T-helper 2 cell treated with Interferon-gamma antibody and Interleukin-4, amounts not matched to agents 5 μg/mL and 100 μg/mL, for 36 hours (primary cell): ENCODE measurements at places on chromosomes 13 and 19.

- H3K4me1 ChIP-seq = peaks cover 5% of the 10 kb centered on the region
- no peak overlapping the region for H3K4me3 ChIP-seq
- peaks cover 3% of the 10 kb centered on the region for H3K27me3 ChIP-seq
Measured at GRCh38 chr13:21242236-21242635, 65.8 kb downstream of the MRPL57 start.

- peaks cover 58% of the 10 kb centered on the region for H3K36me3 ChIP-seq
- no peak for DNase-seq
- H3K4me1 ChIP-seq = peaks cover 61% of the 10 kb centered on the region
Measured at GRCh38 chr13:30743319-30744055, 8.1 kb downstream of the ALOX5AP start.

DNA sequence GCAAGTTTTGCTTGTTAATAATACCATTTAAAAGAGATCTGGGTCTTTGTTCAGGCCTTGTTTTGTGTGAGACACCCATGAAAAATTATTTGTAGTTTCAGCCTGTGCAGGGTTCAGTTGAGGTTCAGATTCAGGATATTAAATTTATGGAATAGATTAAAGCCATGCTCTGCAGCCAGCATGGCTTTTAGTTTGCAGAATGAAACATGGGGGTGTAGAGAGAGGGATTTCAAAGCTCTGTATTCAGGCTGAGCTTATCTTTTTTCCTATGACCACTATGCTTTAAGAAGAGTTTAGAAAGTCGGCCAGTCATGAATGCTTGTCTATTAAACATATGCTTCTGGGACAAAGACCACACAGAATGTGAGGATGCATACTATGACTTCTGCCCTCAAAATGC lies 73.6 kb downstream of the DCLK1 start:
- no peaks in the 10 kb centered on the region for H3K27me3 ChIP-seq
- H3K36me3 ChIP-seq = no peaks in the 10 kb centered on the region
- no peak for DNase-seq
- H3K27ac ChIP-seq = no peak overlapping the region

DNA sequence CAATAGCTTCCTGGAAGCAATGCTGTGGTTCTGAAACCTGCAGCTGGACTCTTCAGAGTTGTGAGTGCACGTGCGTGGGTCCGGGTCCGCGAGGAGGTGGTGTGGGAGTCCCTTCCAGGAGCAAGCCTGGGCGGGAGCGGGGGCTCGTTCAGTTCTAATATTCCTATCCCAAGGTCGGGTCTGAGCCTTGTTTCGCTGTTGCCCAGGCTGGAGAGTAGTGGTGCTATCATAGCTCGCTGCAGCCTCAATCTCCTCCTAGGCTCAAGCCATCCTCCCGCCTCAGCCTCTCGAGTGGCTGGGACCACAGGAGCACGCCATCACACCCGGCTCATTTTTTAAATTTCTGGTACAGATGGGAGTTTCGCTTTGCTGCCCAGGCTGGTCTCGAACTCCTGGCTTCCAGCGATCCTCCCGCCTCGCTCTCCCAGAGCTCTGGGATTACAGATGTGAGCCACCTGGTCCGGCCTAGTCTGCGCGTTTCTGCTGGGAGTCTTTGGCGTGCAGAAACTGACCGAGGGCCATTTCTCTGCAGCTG lies 625 bp downstream of the ZFP82 start:
- peak overlapping the region; percentile 93 for H3K4me3 ChIP-seq
- peaks cover 38% of the 10 kb centered on the region for H3K36me3 ChIP-seq
- peaks cover 14% of the 10 kb centered on the region for H3K27me3 ChIP-seq
- DNase-seq = no peak
- H3K4me1 ChIP-seq = peaks cover 14% of the 10 kb centered on the region

DNA sequence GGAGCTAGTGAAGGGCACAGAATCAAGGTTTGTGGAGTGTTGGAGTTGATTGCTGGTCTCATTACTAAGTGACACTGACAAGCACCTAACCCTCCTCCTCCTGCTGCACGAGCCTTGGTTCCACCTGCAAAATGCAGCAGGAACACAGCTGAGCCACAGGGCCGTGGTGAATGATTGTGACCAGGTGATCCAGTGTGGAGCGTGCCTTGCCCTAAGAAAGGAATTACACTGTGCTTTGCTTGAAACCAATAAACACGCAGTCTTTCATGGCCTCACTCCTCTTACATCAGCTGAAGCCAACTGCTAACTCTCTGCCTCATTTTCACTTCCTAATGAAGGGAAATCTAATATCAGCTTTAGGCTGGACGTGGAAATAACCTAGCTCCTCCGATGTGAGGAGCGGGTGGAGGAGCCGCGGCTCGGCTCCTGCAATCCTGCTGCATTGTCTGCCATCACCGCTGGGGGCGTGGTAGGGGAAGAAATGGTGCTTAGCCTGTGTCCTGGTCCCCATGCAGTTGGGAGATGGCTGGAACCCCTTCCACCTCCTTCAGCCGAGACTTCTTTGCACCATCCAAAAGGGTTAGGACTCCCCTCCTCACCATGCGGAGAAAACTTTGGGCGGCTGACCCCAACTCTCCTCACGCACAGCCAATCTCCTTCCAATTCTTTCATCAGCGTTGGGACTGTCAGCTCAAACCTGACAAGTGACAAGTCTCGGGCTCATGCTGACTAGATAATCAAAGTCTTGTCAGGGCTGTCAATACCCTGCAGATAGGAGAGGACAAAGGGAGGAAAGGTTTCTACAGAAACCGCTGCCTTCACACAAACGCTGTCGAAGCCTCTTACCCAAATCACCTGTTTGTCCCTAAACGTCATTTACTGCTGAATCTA lies 427.9 kb downstream of the ZNF536 start:
- H3K27ac ChIP-seq = no peak overlapping the region
- no peak for DNase-seq
- H3K36me3 ChIP-seq = no peaks in the 10 kb centered on the region
- no peaks in the 10 kb centered on the region for H3K4me1 ChIP-seq

- H3K36me3 ChIP-seq = no peaks in the 10 kb centered on the region
- no peaks in the 10 kb centered on the region for H3K4me1 ChIP-seq
- no peak overlapping the region for H3K4me3 ChIP-seq
Measured at GRCh38 chr19:31119951-31120690, 229.1 kb downstream of the TSHZ3 start.

GRCh38 chr13:28246891-28247290 lies 108.5 kb downstream of the PAN3 start:
- peaks cover 36% of the 10 kb centered on the region for H3K4me1 ChIP-seq
- DNase-seq = no peak
- H3K27ac ChIP-seq = no peak overlapping the region
- no peak overlapping the region for H3K4me3 ChIP-seq
- H3K36me3 ChIP-seq = peaks cover 57% of the 10 kb centered on the region
- H3K27me3 ChIP-seq = no peaks in the 10 kb centered on the region

- H3K27me3 ChIP-seq = no peaks in the 10 kb centered on the region
- H3K4me3 ChIP-seq = no peak overlapping the region
- DNase-seq = no peak
- no peak overlapping the region for H3K27ac ChIP-seq
- H3K36me3 ChIP-seq = peaks cover 16% of the 10 kb centered on the region
- peaks cover 14% of the 10 kb centered on the region for H3K4me1 ChIP-seq
Measured at GRCh38 chr13:73880365-73880764, 253.8 kb downstream of the KLF12 start.

GRCh38 chr19:47652285-47652684 lies 43.4 kb downstream of the BICRA start:
- no peak overlapping the region for H3K4me3 ChIP-seq
- H3K27me3 ChIP-seq = no peaks in the 10 kb centered on the region
- peaks cover 1% of the 10 kb centered on the region for H3K4me1 ChIP-seq
- no peak for DNase-seq
- H3K27ac ChIP-seq = no peak overlapping the region
- H3K36me3 ChIP-seq = no peaks in the 10 kb centered on the region

DNA sequence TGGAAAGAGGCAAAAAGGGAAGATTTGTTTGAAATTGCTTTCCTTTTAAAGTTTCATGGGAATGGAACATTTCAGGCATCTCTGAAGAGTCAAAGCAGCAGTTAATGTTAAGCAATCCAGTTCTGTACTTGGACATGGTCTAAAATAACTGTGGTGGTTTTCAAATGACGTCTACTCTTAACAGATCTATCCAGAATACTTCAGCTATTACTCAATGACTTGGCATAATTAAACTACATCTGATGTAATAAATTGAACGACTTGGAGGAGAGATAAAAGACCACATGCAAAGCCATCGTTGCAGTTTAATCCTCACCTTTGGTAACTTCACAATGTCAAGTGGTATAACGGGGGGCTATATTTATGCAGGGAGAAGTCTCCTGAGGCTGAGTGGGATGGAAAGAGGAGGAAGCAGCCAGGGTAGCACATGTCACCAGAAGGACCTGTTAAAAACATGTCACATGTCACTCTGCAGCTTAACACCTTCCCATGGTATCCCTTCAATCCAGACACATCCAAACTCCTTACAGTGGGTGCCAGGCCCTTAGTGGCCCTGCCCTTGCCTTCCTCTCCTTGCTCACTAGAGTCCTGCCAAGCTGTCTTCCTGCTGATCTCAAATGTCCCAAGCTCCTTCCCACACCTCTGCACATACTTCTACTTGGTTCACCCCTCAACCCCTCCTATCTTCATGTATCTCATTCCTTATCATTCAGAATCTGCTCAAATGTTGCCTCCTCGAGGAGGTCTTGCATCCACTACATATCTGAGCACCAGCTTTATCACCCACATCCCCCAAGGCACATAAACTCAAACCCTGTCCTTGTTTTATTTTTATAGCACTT lies 327.8 kb downstream of the SUCLA2 start:
- no peak overlapping the region for H3K4me3 ChIP-seq
- no peak overlapping the region for H3K27ac ChIP-seq
- H3K4me1 ChIP-seq = no peaks in the 10 kb centered on the region
- H3K27me3 ChIP-seq = no peaks in the 10 kb centered on the region
- no peak for DNase-seq

DNA sequence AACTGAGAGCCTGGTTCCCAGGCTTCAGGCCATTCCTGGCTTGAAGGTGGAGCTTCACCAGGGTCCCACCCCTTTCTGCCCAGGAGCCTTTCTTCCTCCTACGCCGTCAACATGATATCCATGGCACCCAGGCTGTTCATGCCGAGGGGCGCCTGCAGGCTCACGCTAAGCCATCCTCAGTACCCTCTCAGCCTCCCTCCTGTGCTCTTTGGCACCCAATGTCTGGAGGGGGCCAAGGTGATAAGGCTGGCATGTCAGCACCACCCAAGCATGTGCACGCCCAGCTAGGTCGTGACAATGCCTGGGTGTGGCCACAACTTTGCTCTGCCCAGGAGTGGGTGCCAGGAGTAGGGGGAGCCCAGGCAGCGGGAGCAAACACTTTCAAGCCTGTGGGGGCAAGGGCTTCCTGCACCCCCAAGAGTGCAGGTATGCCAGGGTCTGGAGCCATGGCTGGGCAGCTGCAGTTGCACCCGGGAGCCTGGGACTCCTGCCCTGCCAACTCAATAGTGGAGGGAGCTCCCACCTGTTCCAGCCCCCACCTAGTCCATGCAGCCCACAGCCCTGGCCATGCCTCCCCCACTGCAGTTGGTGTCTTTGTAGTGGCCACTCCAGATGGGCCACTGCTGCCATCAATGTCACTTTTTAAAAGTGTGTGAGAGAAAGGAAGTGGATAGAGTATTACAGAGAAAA lies 219.9 kb downstream of the MAB21L1 start:
- H3K27me3 ChIP-seq = no peaks in the 10 kb centered on the region
- no peaks in the 10 kb centered on the region for H3K4me1 ChIP-seq
- DNase-seq = no peak
- H3K4me3 ChIP-seq = no peak overlapping the region
- H3K36me3 ChIP-seq = no peaks in the 10 kb centered on the region

GRCh38 chr13:113963376-113963775 lies 10.5 kb downstream of the C13orf46 start:
- H3K36me3 ChIP-seq = peaks cover 6% of the 10 kb centered on the region
- no peaks in the 10 kb centered on the region for H3K27me3 ChIP-seq
- H3K4me3 ChIP-seq = no peak overlapping the region
- DNase-seq = no peak
- H3K4me1 ChIP-seq = no peaks in the 10 kb centered on the region

GRCh38 chr13:30719525-30719914 lies 15.8 kb upstream of the ALOX5AP start:
- H3K27me3 ChIP-seq = peaks cover 5% of the 10 kb centered on the region
- peaks cover 21% of the 10 kb centered on the region for H3K4me1 ChIP-seq
- no peak overlapping the region for H3K27ac ChIP-seq
- no peak overlapping the region for H3K4me3 ChIP-seq
- no peaks in the 10 kb centered on the region for H3K36me3 ChIP-seq

DNA sequence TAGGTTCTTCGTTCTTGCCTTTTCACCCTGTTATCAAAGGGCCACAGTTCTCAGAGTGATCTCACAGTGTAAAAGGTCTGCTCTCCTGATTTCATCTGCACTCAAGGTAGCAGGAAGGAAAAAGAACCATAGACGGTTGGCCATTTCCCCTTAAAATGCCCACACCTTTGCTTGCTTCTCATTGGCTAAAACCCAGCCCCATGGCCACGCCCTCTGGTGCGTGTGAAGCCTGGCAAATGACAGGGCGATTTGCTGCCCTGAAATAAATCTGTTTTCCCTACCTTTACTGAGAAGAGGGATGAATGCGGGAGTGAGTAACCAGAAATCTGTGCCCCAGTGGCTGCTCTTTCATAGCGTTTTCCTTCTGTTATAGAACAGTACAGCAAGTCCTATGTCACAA lies 269.3 kb downstream of the POU4F1 start:
- H3K4me1 ChIP-seq = no peaks in the 10 kb centered on the region
- no peak overlapping the region for H3K27ac ChIP-seq
- H3K36me3 ChIP-seq = no peaks in the 10 kb centered on the region
- no peaks in the 10 kb centered on the region for H3K27me3 ChIP-seq

GRCh38 chr13:45930177-45930576 lies 78.6 kb upstream of the SIAH3 start:
- H3K4me1 ChIP-seq = no peaks in the 10 kb centered on the region
- DNase-seq = no peak
- no peak overlapping the region for H3K4me3 ChIP-seq
- H3K27me3 ChIP-seq = peaks cover 7% of the 10 kb centered on the region

GRCh38 chr19:38718747-38719543 lies 25.3 kb downstream of the CAPN12 start:
- H3K36me3 ChIP-seq = peaks cover 27% of the 10 kb centered on the region
- H3K27me3 ChIP-seq = no peaks in the 10 kb centered on the region
- DNase-seq = no peak
- H3K27ac ChIP-seq = no peak overlapping the region
- H3K4me3 ChIP-seq = no peak overlapping the region

- no peaks in the 10 kb centered on the region for H3K4me1 ChIP-seq
- DNase-seq = no peak
- no peak overlapping the region for H3K27ac ChIP-seq
- H3K4me3 ChIP-seq = no peak overlapping the region
- no peaks in the 10 kb centered on the region for H3K36me3 ChIP-seq
Measured at GRCh38 chr19:28258829-28259228, 954.1 kb downstream of the UQCRFS1 start.

GRCh38 chr19:33279430-33280350 lies 22.6 kb downstream of the CEBPA start:
- peaks cover 6% of the 10 kb centered on the region for H3K27me3 ChIP-seq
- no peak overlapping the region for H3K4me3 ChIP-seq
- peak overlapping the region; percentile 55 for H3K27ac ChIP-seq
- DNase-seq = no peak
- H3K36me3 ChIP-seq = no peaks in the 10 kb centered on the region
